ENCODE measurements at places on chromosomes 7 and 10.

GRCh38 chr10:129863201-129863663 lies 100.8 kb downstream of the EBF3 start:
- no peak for DNase-seq

GRCh38 chr7:149468208-149468607 lies 7.3 kb upstream of the ZNF777 start:
- DNase-seq: no peak

- no peak for DNase-seq
These were observed 269.6 kb downstream of the ELFN1 start for GRCh38 chr7:1939434-1940401.

GRCh38 chr10:33101392-33101787 lies 143.4 kb upstream of the ITGB1 start:
- DNase-seq: no peak

DNA sequence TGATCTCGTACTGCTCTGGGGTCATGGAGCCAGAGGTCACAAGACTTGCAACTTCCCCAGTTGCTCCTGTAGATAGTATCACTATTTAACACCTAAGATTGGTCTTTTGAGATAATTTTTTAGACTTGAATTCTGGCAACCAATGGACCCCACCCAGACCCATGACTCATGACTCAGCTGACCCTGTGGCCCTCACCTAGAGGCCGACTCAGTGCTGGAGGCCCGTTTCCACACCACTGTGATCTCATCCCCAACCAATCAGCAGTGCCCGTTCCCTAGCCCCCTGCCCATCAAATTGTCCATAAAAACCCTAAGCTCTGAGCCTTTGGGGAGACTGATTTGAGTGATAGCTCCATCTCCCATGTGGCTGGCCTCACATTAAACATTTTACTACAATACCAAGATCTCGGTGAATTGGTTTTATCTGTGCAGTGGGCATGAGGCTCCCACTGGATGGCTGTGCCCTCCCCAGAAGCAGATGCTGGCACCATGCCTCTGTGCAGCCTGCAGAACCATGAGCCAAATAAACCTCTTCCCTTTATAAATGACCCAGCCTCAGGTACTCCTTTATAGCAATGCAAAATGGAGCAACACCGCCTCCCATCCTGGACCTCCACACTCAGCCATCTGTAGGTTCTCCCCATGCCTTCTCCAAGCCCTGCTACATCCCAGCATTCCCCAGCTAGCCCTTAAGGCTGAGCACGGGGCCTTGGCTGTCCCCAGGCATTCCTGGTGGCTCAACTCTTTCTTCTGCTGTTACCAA lies 98.8 kb downstream of the PRKAG2 start:
- DNase-seq: no peak

DNA sequence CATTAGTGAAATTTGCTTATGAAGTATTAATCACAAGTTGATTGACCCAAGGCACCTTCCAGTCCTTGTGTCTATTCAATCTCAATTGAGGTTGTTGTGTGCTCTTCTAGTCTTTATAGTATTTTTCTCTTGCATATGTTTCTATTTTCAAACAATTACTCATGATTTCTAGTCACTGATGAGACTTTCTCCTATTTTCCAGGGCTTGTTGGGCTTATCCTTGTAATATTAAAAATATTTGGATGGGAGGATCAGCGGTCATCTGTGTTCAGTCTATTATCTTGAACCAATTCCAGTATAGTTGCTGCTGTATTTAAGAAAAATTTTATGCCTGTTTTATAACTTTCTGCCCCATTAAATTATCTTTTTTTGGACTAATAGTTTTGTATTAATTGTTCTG lies 154.4 kb downstream of the PTEN start:
- DNase-seq: no peak

DNA sequence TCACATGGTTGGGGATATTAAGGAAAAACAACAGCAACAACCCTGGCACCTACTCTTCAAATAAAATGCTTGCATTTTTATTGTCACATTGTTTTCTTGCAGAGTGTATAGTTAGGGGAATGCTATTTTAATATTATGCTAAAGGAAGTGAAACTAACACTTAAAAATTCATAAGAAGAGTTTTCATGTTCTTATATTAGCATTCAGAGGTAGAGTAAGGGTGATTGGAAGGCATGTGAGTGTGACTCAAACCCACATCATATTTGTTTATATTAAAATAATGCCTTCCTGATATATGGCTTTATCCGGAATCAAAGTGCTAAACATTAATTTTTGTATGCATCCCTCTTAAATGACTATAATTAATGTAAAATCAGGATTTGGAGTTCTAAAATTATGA lies 59.8 kb upstream of the TES start:
- DNase-seq: no peak

- DNase-seq: no peak
These were observed 382 bp downstream of the DIP2C start for GRCh38 chr10:689121-689451.

DNA sequence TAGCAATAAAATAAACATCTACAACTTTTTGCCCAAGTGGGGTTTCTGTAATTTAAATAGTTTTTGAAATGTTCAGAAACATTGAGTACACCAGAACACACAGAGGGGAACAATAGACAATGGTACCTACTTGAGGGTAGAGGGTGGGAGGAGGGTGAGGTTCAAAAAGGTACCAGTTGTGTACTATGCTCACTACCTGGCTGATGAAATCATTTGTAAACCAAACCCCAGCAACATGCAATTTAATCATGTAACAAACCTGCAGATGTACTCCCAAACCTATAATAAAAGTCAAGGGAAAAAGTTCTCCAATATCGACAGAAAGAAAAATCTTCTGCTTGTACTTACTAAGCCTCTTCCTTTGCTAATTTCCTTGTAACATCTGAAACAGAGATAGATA lies 4.2 kb upstream of the TES start:
- DNase-seq: no peak

DNA sequence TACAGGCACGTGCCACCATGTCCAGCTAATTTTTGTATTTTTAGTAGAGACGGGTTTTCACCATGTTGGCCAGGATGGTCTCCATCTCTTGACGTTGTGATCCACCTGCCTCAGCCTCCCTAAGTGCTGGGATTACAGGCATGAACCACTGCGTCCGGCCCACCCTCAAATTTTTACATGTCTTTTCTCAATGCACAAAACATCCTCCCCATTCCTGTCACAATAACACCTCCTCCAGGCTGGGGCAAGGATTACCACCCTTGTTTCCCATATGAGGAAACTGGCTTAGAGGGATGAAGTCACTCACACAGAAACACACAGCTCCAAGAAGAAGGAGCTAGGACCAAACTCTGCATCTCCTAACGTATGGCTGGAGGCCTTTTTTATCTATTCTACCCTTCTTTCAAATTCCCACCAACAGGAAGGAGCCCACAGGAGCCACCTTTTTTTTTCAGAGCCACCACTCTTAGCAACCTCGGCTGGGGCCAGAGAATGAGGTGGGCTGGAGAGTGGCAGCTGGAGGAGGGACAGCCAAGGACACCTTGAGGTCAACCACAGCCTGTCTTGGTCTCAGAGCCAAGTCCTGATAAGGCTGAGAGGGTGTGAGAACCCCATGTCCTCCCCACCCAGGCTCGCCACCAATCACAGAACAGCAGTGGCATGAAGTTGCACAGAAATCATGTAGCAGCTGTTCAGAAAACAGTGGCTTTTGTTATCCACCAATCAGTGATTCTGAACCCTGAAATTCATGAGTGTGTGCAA lies 113.1 kb upstream of the PDLIM1 start:
- DNase-seq: no peak

DNA sequence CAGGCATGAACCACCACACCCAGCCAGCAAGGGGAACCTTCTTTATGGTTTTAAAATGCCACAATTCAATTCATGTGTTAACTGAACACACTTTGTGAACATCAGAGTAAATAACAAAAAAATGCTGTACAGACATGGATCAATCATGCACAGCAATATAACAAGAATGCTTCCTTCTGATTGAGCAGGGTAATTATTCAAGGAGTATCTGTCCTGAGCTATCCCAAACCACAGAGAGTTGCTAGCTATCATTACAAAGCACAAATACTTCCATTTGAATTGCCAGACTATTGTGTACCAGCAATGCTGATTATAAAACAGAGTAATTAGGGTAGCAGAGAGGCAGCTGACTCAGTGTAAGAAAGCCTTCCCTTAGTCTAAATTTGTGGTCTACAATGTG lies 11.3 kb upstream of the RHOBTB1 start:
- no peak for DNase-seq

- DNase-seq: no peak
These were observed 64.6 kb downstream of the GBF1 start for GRCh38 chr10:102309916-102310315.

- no peak for DNase-seq
These were observed 95.7 kb downstream of the PKD1L1 start for GRCh38 chr7:47852330-47853245.

DNA sequence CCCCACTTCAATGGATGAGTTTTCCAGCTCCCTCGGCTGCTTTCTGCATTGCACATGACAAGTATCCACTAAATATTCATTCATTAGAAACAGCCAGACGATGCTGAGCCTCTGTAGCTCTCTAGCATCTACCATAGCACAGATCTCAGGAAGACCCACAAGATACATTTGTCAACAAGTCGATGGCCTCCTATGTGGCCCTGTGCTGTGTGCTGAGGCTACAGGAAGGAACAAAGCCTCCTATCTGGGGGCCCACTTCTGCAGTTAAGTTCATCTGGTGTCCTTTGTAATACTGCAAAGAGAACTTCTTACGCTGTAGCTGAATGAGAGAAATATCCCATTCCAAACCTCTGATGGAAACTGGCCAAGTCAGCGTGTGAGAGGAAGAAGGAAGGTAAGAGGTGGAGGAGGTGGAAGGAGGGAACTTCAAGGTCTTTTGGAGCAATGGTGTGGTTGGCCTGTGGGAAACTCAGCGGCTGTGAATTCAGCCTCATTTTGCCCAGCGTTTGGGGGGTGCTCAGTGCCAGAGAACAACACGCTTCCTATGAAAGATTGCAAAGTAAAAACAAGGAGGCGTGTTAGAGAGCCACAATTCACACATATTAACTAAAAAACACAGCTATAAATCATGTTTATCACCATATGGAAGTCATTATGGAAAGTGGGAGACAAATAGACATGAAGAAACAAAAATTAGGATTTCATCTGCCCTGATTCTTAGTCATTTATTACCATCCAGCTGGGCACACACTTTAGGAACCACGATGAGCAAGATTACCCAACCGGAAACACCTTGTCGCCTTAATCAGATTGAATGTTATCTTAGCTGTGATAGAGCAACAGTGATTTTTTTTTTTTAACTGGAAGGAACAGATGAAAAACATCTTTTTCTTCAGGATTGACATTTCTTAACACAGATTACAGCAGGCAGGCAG lies 62.2 kb upstream of the USP6NL start:
- DNase-seq: no peak

- DNase-seq: no peak
These were observed 104.1 kb upstream of the FAM20C start for GRCh38 chr7:88095-88926.

- no peak for DNase-seq
These were observed 32.6 kb upstream of the PDK4 start for GRCh38 chr7:95628831-95629439.

GRCh38 chr7:140686921-140687320 lies 9.6 kb upstream of the NDUFB2 start:
- no peak for DNase-seq

- DNase-seq: no peak
These were observed 62.9 kb upstream of the OPN4 start for GRCh38 chr10:86591436-86591835.

DNA sequence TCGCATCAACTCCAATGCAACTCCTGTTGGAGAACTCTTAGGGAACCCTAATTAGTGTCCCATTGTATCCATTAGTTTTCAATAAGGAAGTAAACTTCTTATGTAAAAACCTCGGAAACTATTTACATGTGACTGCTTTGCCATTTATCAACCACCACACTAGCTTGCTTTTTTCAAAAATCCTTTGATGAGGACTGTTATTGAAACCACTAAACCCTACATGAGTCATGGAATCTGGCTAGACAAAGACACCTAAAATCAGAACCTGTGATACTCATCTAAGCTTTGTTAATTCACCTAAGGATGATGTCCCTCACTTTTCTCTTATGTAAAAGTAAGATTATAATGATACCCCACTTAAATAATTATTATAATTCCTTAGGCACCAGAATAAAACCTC lies 414.1 kb upstream of the ETV1 start:
- no peak for DNase-seq

DNA sequence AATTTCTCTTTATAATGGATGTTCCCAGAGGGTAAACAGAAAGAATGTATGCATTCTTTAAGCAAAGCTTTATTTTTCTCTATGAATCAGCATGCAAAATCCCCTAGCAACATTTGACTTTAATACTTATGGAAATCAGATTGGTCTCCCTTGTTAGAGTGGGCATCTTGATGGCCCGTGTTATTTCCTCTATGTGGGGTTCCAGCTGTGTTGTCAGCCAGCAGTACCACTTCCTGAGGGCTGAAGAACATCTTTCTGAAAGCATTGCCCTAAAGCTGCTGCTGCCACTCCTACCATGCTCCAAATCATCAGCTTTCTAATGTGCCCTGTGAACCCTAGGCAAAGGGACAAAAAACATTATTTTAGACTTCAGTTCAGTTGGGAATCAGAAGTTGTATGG lies 70.4 kb upstream of the HECTD2 start:
- DNase-seq: no peak

- no peak for DNase-seq
These were observed 45.0 kb upstream of the AKR1C1 start for GRCh38 chr10:4918236-4918635.

- no peak for DNase-seq
These were observed 2.7 kb upstream of the PDGFA start for GRCh38 chr7:522071-522950.

DNA sequence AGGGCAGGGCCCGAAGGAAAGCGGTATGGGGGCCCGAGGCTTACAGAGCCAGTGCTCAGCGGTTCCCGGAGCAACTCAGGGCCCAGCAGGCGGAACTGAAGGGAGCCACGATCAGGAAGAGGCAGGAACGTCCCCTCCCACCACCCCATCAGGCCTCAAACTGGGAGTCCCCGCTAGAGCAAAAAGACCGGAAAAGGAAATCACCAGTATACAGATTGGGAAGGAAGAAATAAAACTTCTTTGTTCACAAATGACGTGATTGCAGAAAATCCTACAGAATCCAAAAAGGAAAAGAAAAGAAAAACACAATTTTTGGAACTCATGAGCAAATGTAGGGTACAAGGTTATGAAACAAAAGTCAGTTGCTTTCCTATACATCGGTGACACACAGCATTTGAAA lies 21.6 kb upstream of the ZFAND2A start:
- DNase-seq: no peak

GRCh38 chr7:19920705-19921104 lies 147.3 kb upstream of the TMEM196 start:
- no peak for DNase-seq

DNA sequence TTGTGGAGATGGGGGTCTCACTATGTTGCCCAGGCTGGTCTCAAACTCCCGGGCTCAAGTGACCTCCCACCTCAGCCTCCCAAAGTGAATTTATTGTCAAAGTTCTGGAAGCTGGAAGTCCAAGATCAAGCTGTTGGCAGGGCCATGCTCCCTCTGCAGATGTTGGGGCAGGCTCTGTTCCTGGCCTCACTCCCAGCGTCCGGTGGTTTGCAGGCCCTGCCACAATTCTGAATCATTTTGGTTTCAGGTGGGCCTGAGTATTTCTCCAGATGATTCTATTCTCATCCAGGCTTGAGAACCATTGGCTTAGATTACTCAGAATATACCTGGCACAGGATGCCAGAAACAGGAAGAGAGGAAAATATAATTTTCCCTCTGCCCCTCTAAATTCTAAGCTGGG lies 737.4 kb downstream of the TNS3 start:
- DNase-seq: no peak
